HTR-8/SVneo (cell line): ENCODE measurements at places on chromosomes 2 and 18.

DNA sequence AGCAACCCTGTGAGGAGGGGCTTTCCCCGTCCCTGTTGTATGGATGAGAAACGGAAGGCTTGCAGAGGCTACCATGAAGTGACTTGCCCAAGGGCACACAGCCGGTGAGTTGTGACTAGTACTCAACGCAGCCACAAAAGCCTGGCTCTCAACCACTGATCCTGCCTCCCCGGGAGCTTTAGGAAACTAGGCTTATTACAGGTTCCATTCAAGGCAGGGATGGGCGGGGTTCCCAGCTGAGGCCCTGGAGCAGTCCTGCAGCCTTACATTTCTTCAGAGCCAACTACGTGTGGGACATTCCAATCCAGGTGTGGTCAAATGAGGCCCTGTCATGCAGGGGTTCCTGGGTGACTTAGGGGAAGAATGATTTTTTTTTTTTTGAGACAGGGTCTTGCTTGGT lies 59.6 kb downstream of the MEX3C start:
- DNase-seq, result no peak

GRCh38 chr2:444937-445884 lies 157.3 kb upstream of the ALKAL2 start:
- DNase-seq, result no peak

- no peak for DNase-seq
Measured at GRCh38 chr18:21747268-21747667, 6.7 kb downstream of the MIB1 start.

GRCh38 chr2:206000776-206001175 lies 85.2 kb downstream of the INO80D start:
- DNase-seq, result no peak

GRCh38 chr2:62181843-62182242 lies 14.1 kb upstream of the B3GNT2 start:
- no peak for DNase-seq

DNA sequence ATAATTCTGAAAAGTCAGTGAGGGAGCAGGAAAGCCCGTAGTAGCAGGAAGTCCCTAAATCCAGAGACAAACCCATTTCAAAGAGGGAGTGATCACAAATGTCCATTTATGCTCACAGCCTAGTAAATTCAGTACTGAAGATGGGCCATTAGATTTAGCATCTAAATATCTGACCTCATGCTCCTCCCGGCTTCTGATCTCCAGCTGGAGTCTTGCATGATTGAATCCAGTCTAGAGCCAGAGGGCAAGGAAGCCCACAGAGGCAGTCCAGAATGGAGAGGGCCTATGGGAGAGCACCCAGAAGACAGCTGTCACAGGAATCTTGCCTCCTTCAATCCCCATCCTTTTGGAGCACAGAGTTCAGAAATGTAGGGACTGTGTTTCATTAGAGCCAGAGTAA lies 16.0 kb upstream of the ST8SIA3 start:
- DNase-seq, result no peak

GRCh38 chr18:13163167-13163927 lies 55.2 kb upstream of the LDLRAD4 start:
- no peak for DNase-seq

- DNase-seq, result no peak
Measured at GRCh38 chr2:118459426-118459825, 371.2 kb downstream of the INSIG2 start.

DNA sequence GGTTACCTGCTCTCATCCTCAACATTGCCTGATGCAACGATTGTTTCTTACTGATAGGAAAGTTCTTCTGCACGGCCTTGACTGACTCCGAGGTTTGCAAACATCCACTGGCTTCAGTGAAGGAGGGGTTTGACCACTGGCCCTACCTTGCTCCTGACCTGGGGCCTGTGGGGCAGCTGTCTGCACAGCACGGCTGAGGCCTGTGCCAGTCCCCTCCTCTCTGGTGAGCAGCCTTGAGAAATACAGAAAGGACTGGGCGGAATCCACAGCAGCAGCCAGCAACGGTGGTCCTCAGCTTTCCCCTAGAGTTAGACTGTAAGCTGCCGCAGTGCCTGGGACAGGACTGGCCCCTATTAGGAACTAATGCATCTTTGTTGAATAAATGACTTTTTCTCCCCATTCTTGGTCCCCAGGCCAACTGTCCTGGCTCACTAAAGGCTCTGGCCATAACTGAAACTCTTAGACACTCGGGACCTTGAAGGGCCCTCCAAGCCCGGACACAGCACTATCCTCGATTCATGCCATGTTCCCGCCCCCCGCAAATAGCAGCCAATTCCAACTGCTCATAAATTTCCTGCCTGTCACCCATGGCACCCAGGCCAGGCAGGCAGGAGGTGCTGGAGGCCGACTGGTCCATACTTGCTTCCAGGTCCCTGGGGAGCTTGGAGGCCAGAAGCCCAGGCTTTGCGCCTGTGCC lies 26.7 kb downstream of the ATOH8 start:
- DNase-seq, result no peak

DNA sequence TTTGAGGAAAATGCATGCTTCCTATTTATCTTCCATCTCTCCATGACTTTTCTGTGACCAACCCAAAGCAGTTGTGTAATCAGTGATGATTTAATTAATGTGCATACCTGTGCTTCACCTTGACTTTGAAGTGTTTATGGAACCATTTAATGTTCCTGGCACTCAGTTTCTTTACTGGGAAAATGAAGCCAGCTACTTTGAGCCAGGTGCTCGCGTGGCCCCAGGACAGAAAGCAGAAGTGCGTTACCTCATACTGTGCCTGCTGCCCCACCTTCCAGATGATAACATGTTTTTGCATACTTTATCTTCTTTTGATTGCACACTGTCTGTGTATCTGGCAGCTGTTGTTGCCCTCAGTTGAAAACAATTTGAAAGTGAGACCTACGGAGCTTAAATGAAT lies 61.3 kb downstream of the PMAIP1 start:
- DNase-seq, result no peak

GRCh38 chr2:26853751-26854150 lies 5.8 kb downstream of the DPYSL5 start:
- no peak for DNase-seq

GRCh38 chr2:148828941-148829340 lies 46.1 kb upstream of the KIF5C start:
- no peak for DNase-seq

DNA sequence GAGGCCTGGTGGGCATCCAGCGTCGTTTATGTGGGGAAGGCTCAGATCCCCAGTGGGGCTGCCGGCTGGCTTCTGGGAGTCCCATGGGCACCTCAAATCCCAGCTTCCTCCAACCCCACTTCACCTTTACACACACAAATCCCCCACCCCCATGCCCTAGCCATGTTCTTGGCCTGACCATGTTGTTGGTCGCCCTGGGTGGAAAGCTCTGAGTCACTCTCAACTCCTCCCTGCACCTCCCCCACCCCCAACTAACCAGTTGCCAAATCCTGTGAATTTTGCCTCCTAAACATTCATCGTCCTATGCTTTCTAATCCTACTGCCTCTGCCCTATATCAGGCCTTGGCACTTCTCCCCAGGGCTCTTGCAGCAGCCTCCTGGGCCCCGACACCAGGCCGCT lies 6.4 kb downstream of the TNS1 start:
- no peak for DNase-seq

GRCh38 chr2:8676191-8676920 lies 5.5 kb upstream of the ID2 start:
- no peak for DNase-seq

DNA sequence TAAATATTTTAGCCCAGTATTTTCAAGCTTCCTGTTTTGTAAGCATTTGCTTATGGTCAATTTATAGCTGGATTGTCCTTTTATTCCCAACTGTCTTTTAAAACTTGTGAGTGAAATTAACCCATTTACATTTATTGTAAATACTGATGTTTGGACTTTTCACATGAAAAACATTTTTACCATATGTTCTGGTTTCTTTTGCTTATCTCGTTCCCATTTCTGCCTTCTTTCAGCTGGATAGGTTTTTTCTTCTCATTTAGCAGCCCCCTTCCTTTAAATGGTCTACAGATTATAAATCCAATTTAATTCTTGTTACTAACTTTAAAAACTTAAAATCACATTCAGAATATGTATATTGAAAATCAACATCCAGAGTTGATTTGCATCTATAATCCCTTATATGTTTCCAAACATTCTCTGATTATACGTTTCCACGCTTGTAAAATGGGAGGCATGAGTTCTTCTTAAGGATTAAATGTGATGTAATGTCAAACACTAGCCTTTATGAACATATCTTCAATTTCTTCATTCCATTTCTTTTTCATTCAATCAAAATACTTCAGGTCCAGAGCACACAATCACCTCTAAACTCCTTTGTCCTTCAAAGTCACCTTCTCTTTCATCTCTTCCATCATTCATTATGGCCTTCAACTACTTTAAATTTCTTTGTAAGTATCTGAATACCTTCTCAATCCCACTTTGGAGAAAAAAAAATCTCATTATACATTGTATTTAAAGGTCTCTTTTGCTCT lies 1.1 kb upstream of the KDM3A start:
- DNase-seq, result no peak

DNA sequence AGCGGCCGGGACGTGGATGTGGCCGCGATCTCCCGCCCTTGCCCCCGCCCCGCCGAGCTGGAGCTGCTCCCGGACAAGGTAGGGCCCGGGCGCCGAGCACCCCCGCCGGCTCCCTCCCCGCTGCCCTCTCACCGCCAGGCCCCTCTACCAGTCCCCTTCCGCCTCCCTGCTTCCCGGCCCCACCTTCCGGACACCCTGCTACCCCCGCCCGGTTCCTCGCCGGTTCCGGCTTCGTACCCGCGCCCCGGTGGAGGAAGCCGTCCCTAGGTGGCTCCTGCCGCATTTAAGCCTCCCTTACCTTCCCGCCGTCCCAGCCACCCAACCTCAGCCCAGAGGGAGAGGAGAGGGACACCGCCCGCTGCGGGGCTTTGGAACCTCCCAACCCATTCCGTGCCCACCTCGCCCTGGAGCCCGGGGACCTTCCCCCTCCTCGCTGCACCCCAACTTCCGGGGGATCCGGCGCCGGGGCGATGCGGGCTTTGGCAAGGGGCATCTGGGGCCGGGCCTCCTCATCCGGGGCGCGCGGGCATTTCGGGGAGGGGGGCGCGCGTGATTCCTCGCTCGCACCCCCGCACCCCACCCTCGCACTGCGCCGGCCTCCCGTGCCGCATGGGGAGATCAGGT lies 475 bp downstream of the B3GNT2 start:
- peak; percentile 39 for DNase-seq
